ENCODE measurements at places on chromosomes 5 and 9. TPM values are rescaled to one million over a fixed set of nuclear protein-coding genes. Genes with fewer than 3 reads are reported as not detected.

DNA sequence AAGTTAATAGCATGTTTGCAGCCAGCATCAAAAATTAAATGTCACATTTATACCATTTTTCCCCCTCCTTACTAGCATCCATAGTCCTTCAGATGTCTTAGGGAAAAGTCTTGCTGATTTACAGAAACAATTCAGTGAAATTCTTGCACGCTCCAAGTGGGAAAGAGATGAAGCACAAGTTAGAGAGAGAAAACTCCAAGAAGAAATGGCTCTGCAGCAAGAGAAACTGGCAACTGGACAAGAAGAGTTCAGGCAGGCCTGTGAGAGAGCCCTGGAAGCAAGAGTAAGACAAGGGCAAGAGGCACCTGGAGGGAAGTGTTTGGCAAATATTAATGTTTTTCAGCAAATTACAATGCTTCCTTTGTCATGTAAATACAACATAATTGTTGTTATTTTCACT is 60.4 kb downstream of the RAB14 start:
- DNase-seq = no peak
- H3K4me1 ChIP-seq = no peaks in the 10 kb centered on the region
- H3K27ac ChIP-seq = no peak overlapping the region
- H3K36me3 ChIP-seq = peaks cover 85% of the 10 kb centered on the region
- no peak overlapping the region for H3K4me3 ChIP-seq
- H3K27me3 ChIP-seq = no peaks in the 10 kb centered on the region

DNA sequence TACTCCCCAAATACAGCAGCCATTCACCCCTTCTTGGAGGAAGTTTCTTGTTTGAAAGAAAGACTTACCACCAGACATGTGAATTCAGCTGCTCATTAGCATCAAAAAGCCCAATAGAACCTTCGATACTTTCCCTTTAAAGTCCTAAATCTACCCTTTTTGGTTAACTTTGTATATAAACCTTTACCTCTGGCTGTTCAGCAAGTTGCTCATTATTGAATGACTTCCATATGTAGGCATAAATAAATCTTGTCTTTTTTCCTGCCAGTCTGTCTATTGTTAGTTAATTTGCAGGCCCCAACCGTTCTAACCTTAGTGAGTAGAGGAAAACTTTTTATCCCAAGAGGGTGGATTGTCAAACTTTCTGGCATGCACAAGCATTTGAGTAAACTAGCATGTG is 27.9 kb upstream of the FBXL17 start:
- no peaks in the 10 kb centered on the region for H3K4me1 ChIP-seq
- H3K27ac ChIP-seq = no peak overlapping the region
- DNase-seq = no peak
- H3K4me3 ChIP-seq = no peak overlapping the region

DNA sequence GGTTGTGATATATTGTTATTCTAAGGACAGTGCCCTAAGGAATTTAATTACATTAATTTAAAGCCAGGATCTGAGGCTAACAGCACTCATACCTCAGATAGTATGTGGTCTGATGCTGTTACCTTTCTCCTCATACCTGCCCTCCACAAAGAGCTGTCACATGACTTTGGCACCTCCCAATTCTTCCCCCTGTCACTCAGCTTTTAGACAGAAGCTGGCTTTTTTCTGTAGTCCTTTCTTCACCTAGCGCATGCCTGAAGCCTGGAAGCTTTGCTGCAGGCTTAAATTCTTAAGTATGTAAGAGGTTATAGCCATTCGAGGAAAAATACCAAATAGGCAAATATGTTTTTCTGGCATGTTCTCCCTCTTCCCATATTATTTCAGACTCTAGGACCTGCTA is 61.0 kb upstream of the ADAMTS19 start:
- no peaks in the 10 kb centered on the region for H3K36me3 ChIP-seq
- H3K27me3 ChIP-seq = no peaks in the 10 kb centered on the region
- no peak overlapping the region for H3K4me3 ChIP-seq

- H3K4me3 ChIP-seq = no peak overlapping the region
- DNase-seq = no peak
- peaks cover 33% of the 10 kb centered on the region for H3K4me1 ChIP-seq
- peaks cover 75% of the 10 kb centered on the region for H3K36me3 ChIP-seq
These were observed 109.0 kb downstream of the DPYSL3 start for GRCh38 chr5:147400881-147401280.

- H3K27me3 ChIP-seq = no peaks in the 10 kb centered on the region
- H3K36me3 ChIP-seq = no peaks in the 10 kb centered on the region
- H3K4me3 ChIP-seq = no peak overlapping the region
These were observed 23.2 kb downstream of the SLC46A2 start for GRCh38 chr9:112867275-112867991.

Gene INSYN2B
- 3.8 TPM for total RNA-seq

Gene AHRR
- total RNA-seq = 17.8 TPM

Gene MARCHF3
- 2.3 TPM for total RNA-seq
